CD8-positive, alpha-beta memory T cell (primary cell): ENCODE measurements at places on chromosomes 13 and 19. TPM values are rescaled to one million over a fixed set of nuclear protein-coding genes. Genes with fewer than 3 reads are reported as not detected.

The ZNF544 gene
- polyA plus RNA-seq: 29.2 TPM

The UBE2L5 gene
- not detected for polyA plus RNA-seq

The RUBCNL gene
- polyA plus RNA-seq: not detected

DNA sequence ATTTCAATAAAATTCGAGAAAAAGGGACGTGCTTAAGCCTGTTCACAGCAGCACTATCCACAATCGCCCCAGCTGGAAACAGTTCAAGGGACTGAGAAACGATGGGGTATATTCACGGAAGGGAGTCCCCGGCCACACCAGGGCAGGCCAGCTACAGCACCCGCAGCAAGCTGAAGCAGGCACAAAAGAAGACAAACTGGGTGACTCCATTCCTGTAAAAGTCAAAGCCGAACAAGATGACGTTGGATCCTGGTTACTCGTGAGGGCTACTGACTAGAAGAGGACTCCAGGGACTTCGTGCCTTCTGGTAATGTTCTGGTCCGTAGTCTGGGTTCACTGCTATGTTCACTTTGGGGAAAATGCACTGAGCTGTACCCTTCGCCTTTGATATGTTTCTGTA is 57.6 kb downstream of the COL4A1 start:
- no peak overlapping the region for H3K27ac ChIP-seq
- H3K36me3 ChIP-seq: no peaks in the 10 kb centered on the region
- H3K27me3 ChIP-seq: no peaks in the 10 kb centered on the region
- no peak for DNase-seq
